Dermis lymphatic vessel endothelial cell (primary cell): ENCODE measurements at places on chromosomes 5 and 9. TPM values are rescaled to one million over a fixed set of nuclear protein-coding genes. Genes with fewer than 3 reads are reported as not detected.

The THG1L gene
- 6.7 and 15.7 TPM in 2 replicates for total RNA-seq

The HTR1A gene
- not detected in 2 replicates for total RNA-seq

The THOC3 gene
- total RNA-seq: 46.1 and 49.3 TPM in 2 replicates

The SLIT3 gene
- total RNA-seq: under 0.01 TPM in 1 of 2 replicates, not detected in the other

The ARL14EPL gene
- 0.17 and 0.33 TPM in 2 replicates for total RNA-seq

The FOXD4L5 gene
- total RNA-seq: 0.09 TPM in 1 of 2 replicates, not detected in the other

The SLC12A7 gene
- total RNA-seq: 18.4 and 19.1 TPM in 2 replicates

The CDC25C gene
- total RNA-seq: 0.98 and 1.4 TPM in 2 replicates
